Type B pancreatic cell (in vitro differentiated cells): ENCODE measurements at places on chromosomes 6 and 20.

DNA sequence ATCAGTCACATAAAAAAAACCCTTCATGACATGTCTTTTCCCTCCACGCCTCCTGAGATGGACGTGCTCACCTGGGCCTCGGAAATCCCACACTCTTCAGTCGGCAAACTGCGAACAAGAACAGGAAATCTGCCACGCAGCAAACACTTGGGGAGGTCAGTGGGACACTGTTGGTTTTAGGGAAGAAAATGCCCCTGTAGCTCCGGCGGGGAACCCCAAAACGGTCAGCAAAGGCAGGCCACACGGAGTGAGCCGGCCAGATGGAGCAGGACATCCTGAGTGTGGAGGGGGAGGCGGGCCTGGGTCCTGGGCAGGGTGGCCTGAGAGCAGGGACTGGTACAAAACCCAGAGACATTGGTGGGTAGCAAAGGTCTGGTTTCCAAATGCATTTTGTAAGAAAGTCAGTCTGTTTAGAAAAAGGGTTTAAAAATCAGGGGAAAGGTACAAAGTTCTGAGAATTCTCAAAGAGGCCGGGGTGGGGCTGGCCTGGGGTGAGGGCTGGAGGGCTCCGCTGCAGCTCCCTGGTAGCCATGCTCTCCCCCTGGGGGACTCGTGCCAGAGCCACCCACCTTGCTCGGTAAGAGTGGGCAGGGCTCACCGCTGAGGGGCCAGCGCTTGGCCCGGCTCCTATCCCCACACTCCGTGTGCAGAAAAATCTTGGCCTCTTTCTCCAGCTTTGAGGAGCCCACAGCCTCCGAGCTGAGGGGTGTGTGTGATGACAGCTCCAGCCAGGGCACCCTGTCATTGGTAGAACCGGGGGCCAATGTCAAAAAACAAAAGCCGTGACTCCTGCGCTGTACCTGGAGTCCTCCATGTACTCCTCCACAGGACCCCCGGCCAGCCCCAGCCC lies 5.2 kb downstream of the SLC2A4RG start:
- H3K4me3 ChIP-seq = no peak overlapping the region
- H3K27me3 ChIP-seq = no peaks in the 10 kb centered on the region
- no peak for DNase-seq
- peaks cover 3% of the 10 kb centered on the region for H3K4me1 ChIP-seq
- no peak overlapping the region for H3K27ac ChIP-seq

DNA sequence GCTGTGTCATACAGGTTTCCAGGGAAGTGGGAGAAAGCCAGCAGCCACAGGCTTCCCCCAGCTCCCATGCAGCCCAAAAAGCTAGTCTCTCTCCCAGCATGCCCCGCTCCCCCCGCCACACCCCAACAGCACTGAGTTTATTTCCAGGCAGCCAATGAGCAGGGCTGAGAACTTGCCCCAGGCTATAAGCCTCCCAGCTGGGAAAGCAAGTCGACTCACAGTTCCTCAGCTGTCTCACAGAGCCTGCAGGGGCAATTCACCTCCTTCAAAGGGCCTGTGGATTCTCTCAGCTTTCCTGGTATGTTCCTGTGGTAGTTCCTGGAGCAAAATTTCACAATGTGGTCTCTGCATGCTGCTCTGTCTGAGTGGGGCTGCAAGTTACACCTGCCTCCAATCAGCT lies 34.2 kb downstream of the PAX1 start:
- no peaks in the 10 kb centered on the region for H3K4me1 ChIP-seq
- no peak overlapping the region for H3K27ac ChIP-seq
- peaks cover 4% of the 10 kb centered on the region for H3K27me3 ChIP-seq
- no peak overlapping the region for H3K4me3 ChIP-seq

DNA sequence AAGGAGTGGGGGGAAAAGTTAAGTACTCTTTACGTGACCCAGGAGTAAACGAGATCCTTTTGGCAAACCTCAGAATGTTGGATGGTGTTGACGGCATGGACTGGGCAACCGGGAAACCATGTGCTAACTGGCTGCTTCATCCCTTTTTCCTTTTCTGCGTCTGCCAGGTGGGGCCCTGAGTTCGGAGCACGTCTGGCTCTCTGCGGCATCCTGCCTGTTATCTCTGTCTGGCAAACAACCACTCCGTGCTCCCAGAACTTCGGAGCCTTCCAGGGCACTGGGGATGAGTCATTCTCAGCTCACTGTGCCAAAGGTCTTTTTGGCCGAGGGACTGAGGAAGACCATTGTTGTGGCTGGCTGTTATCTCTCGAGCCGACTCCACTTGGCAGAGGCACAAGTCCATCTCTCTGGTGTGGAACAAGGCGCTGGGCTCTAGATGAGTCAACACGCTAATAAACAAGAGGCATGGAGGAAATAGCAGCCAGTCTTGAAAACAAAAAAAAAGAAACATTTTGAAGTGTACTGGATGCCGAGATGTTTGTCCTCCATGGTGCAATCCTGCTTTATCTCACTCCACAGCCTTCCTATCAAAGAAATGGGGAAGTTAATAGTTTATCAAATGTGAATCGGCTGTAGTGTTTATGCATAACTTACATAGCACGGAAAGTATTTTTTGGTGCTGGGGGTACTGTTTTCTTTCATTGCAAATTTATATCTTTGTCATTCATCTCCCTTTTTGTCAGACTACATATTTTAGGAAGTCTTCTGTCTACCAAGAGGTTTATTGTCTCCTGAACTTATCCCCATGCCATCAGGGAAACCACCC lies 64.6 kb upstream of the TXNDC5 start:
- H3K4me1 ChIP-seq = no peaks in the 10 kb centered on the region
- peaks cover 13% of the 10 kb centered on the region for H3K27me3 ChIP-seq
- no peak overlapping the region for H3K4me3 ChIP-seq
- H3K36me3 ChIP-seq = no peaks in the 10 kb centered on the region

- no peaks in the 10 kb centered on the region for H3K27me3 ChIP-seq
- DNase-seq = no peak
- H3K36me3 ChIP-seq = no peaks in the 10 kb centered on the region
- no peak overlapping the region for H3K27ac ChIP-seq
- H3K4me3 ChIP-seq = no peak overlapping the region
These were observed 532.3 kb downstream of the MAFB start for GRCh38 chr20:40156600-40157317.

GRCh38 chr20:19427480-19427879 lies 215.0 kb downstream of the SLC24A3 start:
- peak overlapping the region; percentile 14 for H3K4me3 ChIP-seq
- H3K36me3 ChIP-seq = peaks cover 6% of the 10 kb centered on the region
- peak overlapping the region; percentile 4 for H3K27ac ChIP-seq
- H3K27me3 ChIP-seq = peaks cover 3% of the 10 kb centered on the region
- DNase-seq = no peak
- H3K4me1 ChIP-seq = peaks cover 70% of the 10 kb centered on the region

GRCh38 chr6:9334979-9335378 lies 899.6 kb upstream of the SLC35B3 start:
- H3K36me3 ChIP-seq = no peaks in the 10 kb centered on the region
- peaks cover 11% of the 10 kb centered on the region for H3K4me1 ChIP-seq
- no peak for DNase-seq
- no peak overlapping the region for H3K4me3 ChIP-seq
- H3K27me3 ChIP-seq = no peaks in the 10 kb centered on the region
- H3K27ac ChIP-seq = no peak overlapping the region
